ENCODE measurements at places on chromosomes 6 and 20.

- DNase-seq: no peak
Measured at GRCh38 chr6:110628330-110628729, 151.9 kb upstream of the SLC22A16 start.

- DNase-seq: no peak
Measured at GRCh38 chr20:16123623-16124022, 449.6 kb downstream of the KIF16B start.

DNA sequence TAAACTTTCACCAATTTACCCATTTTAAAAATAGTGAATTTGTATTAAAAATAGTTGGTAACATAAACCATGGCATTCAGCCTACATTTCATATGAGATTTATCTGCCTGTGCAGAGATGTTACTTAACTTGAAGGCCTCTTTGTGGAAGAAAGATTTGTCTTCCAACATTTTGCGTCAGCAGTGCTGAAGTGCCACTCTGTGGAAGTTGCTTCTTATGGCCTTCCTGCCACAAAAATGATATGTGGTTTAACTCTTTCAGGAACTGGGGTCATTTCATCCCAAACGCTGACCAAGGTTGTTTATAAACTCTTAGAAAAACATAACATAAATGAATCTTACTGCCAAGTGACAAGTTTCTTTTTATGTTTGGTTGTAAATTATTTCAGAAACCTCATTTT lies 246.8 kb downstream of the ARID1B start:
- DNase-seq: no peak

DNA sequence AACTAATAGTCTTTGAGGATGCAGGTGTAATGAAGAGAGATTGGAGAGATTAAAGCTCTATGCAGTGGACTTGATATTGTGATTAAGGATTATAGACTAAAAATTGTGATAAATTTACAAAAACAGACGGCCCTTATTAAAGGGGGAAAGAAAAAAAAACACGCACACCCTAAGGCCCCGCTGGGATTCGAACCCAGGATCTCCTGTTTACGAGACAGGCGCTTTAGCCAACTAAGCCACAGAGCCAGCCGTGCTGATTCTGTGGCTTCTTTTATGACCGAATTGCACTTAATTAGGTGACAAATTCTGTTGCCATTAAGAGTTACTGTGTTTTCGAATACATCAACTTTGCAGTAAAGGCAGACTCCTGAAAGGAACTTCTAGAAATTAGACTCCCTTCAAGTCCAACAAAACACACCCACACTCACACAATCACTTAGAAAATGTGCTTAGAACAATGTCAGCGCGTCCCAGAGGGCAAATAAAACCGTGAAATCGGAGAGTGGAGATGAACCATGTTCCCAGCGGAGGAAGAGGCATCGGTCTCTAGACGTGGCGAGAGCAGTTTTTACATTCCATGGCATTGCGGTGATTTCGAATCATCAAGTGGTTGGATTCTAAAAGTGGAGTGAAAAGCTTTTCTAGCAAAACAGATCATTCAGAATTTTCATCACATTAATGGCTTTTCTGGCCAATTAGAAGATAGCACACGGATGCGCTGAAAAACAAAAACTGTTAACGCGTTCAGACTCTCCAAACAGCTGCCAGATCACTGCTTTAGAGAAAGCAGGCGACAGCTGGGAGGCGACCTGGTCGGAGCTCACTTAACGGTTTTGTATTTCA lies 122.6 kb downstream of the GPX5 start:
- DNase-seq: no peak

DNA sequence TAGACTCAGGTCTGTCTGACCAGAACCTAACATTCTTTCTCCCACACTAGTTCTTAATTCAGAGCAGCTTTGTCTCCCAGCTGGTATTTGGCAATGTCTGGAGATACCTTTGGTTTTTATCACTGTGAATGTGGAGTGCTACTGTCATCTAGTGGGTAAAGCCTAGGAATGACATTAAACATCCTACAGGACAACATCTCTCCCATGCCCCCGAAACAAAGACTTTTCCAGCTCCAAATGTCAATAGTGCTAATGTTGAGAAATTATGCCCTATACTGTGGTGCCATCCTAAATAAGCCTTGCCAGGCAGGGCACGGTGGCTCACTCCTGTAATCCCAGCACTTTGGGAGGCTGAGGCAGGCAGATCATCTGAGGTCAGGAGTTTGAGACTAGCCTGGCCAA lies 4.2 kb upstream of the TTPAL start:
- peak; percentile 17 for DNase-seq

DNA sequence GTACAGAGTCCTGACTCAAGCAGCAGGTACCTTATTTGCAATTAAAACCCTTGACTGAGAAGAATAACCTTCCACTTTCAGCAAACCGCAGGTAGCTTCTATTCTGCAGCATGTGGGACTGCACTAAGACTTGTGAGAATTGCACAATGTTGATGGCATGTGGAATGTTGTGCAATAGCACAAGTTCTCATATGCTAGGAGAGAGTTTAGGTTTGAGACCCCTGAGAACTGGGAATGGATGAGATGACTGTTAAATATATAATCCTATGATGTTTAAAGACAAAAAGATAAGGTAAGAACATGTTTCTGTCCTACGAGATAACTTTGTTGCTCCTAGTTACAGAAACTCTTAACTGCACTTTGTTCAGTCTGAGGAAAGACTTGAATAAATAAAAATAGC lies 194.6 kb downstream of the OTOR start:
- no peak for DNase-seq

DNA sequence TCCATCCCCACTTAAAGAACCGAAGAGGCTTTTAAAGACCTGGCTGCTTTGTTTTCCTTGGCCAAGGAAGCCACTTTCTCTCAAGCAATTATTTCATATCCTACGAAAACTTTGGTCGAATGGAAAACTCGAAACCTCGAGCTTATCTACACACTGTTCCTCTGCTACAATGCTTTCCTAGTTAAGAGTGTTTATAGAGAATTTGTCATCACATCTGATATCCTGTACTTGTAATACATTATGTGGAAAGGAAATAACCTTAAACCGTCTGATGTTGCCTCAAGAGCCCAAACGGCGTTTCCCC lies 28.1 kb downstream of the TFAP2B start:
- no peak for DNase-seq

DNA sequence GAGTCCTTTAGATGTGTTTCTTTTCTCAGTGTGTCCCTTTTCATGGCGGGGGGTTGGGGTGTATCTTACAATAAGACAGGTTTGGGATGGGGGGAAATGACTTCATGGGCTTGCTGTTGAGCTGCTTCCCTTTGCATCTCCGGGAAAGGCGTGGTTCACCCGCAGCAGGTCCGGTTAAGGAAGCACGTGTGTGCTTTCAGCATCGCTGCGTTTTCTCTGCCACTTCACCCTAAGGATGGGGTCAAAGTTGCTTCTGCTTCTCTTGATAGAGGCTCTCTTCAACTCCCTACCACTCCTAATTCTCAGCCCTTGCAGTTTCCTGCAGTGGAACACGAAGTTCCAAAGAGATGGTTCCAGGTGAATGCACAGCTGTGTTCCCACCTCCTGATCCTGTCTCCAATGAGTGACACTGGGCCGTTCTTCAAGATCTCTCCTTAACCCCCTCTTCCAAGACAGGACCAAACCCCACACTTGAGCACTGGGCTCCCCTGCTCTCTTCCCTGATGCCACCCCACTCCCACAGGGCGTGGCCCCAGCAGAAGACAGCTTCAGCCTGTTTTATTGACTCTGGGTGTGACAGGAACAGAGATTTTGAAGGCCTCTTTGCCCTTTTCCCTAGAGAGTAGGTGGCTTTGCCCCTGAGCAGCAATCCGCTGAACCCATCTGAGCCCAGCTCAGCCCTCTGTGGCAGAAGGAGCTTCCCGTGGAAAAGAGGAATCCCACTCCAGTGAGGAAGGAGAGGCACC lies 85.2 kb downstream of the PLEKHG1 start:
- no peak for DNase-seq

- DNase-seq: no peak
Measured at GRCh38 chr6:31791324-31792089, 4.0 kb downstream of the VARS1 start.

DNA sequence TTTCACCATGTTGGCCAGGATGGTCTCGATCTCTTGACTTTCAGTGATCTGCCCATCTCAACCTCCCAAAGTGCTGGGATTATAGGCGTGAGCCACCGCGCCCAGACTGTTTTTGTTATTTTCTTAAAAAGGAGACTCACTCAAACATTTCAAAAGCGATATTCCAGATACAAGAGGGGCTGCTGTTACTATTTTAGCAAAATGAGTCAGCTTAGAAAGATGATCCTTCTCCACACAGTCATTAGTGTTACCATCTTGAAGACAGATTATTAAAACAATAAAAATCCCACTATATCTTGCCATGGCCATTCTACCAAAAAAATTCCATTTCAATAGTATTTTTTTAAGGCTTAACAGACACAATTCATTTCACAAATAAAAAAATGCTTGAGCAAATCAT lies 102.8 kb downstream of the PREP start:
- DNase-seq: no peak

DNA sequence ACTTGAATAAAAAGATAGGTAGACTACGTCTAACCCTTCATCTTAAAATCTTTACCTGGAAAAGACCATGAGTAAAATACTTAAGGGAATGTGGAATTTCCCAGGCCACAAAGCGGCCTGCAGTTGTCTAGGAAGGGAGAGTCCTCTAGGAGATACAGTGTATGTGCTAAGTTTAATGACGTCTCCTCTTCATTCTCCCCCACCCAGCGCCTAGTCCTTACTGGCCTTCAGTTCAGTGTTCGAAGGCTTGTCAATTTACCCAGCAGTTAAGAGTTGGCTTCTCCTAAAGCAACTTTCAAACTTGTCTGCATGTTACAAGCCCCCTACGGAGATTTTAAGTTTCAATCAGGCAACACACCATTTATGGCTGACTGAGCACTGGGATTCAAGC lies 35.2 kb downstream of the HFE start:
- no peak for DNase-seq

DNA sequence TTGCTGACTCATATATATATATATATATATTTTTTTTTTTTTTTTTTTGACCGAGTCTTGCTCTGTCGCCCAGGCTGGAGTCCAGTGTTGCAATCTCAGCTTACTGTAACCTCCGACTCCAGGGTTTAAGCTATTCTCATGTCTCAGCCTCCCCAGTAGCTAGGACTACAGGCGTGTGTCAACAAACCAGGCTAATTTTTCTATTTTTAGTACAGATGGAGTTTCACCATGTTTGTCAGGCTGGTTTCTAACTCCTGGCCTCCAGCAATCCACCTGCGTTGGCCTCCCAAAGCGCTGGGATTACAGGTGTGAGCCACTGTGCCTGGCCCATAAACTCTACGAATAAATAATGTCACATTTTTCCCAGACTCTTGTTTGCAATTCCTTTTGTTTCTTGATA lies 4.8 kb downstream of the LRP11 start:
- DNase-seq: no peak

DNA sequence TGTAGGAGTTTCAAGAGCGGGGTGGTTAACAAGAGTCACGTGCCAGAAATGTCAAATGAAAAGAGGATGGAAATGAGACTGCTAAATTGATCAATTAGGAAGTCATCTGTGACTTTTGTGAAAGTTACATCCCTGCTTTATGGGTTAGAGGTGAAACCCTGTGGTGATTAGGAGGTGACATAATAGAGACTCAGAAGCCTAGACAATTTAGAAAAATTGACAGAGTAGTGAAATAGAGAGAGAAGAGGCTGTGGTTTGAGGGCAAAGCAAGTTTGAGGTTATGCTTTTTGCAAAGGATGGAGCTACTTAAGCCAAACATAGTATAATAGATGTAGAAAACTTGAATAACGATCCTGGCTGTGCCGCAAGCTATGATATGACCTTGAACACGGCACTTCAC lies 71.8 kb downstream of the IMPG1 start:
- no peak for DNase-seq

GRCh38 chr20:16411361-16411760 lies 161.9 kb downstream of the KIF16B start:
- DNase-seq: no peak

DNA sequence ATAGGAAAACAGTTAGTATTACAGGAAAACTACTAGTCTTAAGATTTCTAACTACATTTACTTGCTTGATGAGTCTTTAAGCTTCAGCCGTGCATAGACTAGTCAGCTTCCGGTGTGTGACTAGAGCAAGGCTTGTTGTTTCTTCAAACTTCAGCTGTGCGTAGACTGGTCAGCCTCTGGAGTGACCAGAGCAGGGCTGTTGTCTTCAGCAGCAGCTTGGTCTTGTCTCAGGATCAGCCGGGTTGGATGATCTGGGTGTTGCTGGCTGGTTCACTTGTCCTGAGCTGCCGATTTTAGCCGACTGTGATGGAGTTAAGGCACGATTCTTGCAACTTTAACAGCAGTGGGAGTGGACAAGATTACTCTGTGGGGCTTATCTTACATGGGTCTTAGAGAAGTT lies 44.7 kb downstream of the HLA-C start:
- DNase-seq: no peak

DNA sequence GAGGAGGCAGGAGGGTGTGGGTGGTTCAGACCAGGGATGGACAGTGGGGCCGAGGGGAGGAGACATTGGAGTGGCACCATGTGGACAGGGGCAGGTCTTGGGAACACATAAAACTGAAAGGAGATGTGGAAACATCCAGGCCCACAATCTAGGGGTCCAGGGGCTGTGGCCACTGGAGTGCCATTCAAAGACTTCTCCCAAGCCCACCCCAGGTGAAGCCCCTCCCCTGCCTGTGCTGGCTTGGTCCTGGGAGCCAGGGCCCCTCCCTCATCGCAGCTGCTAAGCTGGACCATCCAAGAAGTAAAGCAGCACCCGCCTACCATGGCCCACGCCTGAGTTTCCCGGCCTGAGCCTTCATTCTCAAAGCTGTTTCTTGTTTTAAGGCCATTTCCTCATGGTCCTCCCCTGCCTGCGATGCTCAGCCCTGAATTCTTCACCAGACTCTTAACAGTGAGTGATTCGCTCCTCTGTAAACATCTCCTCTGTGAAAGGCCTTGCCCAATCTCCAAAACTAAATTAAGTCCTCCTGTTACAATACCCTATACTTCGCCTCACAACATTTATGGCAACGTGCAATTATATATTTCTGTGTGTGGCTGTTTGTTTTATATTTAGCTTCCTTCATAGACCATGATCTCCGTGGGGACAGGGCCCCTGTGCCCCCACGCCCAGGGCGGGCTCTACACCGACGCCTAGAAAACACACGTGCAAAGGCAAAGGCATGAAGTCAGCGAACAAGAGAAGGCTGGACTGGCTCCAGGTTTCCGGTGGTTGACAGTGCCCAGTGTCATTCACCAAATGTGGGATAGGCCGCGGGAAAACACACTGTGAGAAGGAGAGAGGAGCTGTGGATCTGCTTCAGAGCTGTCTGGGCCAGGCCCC lies 267.8 kb downstream of the ERMARD start:
- DNase-seq: no peak

DNA sequence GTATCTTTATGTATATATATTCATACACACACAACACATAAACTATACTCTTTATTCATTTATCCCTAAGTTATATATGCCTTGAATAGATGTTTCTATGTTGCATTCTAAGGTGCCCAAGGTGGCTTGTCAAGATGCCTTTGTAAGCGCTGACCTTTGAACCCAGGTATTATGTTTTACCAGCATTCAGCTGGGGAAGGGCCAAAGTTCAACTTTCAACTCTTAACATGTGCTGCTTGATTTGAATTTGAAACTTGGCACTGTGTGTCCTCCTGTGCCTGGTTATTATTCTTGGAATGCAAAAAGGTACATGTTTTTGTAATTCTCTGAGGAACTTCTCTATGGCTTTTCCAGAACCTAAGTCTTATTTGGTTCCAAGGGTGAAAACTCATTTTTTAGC lies 146.5 kb downstream of the EDN1 start:
- DNase-seq: no peak

All from cerebellar nuclear complex (tissue), 1 donor.